ENCODE measurements at places on chromosomes 3 and 15.

DNA sequence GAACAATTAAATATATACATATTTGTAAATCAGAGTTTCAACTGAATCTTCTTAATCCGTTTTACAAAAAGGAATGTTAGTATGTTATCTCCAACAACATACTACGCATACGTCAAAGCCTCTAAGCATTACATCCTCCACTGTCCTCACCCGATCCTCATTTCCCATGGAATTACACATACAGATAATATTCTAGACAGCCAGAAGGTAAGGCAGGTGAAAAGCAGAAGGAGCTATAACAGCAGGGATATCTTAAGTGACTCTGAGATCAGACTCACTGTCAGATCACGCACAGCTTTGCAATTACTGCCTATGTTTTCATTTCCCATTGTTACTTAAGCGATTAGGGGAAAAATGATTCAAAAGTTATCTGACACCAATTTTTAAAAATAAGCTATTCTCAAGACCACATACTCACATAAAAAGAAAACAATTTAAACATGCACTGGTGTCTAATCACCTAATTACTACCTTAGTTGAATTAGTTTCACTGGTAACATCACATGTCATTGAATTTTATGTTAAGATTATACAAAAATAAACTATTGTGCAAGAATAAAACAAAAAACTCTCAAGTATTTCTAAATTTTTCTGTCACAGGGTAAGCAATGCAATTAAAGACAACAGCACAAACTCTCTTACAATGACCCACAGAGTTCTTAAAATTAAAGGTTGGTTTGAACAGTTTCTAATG is 92.8 kb downstream of the TBL1XR1 start:
- DNase-seq = no peak

GRCh38 chr3:37540786-37541185 is 320.9 kb upstream of the CTDSPL start:
- DNase-seq = no peak

DNA sequence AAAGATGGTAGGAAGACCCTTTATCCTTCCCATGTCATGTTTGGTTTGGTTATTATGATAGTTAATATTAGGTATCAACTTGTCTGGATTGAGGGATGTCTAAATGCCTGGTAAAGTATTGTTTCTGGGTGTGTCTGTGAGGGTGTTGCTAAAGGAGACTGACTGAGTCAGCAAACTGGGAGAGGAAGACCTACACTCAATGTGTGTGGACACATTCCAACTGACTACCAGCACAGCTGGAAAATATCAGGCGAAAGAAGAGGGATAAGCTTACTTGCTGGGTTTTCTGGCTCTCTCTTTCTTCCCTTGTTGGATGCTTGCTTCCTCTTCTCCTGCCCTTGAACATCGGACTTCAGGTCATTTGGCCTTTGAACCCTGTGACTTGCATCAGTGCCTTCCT is 1227.6 kb upstream of the EPHA6 start:
- no peak for DNase-seq

- no peak for DNase-seq
Measured at GRCh38 chr15:31062911-31063310, 38.6 kb downstream of the TRPM1 start.

DNA sequence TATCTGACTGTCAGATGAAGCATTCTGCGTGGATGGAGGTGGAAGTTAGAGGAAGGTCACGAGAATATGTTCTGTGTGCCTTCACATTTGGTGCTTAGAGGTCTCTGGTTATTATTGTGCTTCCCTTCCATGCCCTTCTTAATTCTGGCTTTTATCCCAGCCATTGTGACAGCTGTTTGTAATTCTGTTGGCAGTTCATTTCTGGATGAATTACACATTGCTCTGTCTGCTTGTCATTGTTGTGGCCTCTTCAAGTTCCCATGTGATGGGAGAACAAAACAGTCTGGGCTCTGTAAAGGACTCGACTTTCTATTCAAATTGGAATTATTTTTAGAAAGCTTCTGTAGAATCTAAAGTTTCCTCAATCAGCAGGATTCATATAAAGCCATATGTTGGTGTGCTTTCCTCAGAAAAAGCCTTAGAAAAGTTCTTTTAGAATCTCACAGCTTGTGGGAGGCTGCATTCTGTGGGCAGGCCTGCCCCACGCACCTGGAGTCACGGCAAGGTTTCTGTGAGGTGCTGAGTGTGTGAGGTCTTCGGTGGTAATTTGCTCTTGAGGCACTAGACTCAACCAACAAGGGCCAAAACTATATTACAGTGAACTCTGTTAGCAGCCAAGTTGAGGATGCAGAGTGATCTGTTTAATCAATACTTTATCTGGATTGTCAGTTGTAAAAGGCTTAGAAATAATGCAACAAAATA is 397.4 kb upstream of the AZI2 start:
- no peak for DNase-seq

DNA sequence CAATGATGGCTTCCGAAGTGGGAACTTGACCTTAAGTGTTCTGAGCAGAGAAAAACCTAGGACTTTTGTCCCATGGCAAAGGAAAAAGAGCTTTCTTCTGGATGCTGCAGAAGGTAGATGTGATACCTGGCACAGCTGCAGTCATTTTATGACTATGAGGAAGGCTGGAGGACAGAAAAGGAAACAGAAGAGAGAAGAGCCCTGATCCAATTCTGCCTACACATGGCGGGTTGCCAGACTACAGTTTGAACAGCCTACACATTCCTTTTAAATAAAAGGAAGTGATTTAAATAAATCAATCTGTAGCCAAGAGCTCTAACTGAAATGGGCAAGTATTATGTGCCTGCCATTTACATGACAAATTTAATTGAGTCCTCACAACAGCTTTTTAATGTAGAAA is 43.6 kb upstream of the CHRNB4 start:
- DNase-seq = no peak

DNA sequence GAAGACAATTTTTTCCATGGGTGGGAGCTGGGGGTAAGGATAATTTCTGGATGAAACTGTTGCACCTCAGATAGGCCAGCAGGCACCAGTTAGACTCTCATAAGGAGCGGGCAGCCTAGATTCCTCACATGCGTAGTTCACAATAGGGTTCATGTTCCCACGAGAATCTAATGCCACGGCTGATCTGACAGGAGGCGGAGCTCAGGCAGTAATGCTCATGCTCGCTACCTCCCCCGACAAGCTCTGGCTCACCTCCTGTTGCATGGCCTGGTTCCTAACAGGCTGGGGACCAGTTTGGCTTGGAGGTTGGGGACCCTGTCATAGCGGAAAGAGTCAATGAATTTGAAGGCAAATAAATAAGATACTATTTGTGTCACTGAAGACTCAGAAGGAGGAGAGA is 105.5 kb downstream of the PLD1 start:
- no peak for DNase-seq

DNA sequence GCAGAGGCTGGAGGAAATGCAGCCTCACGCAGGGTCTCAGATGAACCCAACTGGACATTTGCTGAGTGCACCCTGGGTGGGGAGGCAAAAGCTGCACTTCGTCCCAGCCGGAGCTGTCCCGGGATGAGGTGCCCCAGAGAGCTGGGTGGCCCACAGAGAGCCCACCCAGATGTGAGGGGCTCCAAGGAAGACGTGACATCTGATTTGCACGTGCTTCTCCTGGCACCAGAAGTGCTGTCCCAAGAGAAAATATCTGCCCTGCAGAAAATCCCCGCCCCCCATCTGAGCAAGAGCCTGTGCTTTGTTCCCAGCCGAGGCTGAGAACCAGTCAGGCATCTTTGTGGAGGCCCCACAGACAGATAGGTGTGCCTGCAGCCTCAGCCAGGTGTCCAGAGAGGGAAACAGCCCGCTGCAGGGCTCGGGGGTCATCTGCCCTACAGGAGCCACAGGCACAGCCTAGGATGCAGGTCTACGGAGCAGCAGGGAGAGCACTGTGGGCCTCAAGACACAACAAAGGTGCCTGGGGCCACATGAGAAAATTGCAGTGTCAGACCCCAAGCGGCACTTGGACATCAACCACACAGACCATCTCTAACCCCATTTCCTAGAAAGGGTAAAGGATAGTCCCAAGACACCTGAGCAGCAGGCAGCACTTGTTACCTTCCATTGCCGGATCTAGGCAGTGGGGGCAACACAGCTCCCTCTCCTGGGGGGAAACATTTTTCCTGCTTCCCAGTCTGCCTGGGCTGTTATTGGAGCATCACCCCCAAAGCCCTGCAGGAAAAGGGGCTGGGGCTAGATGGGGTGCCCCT is 5.8 kb downstream of the TMIE start:
- DNase-seq = no peak

- no peak for DNase-seq
Measured at GRCh38 chr15:41183581-41183980, 47.0 kb downstream of the EXD1 start.

- DNase-seq = no peak
Measured at GRCh38 chr3:153830552-153830951, 290.6 kb upstream of the ARHGEF26 start.

DNA sequence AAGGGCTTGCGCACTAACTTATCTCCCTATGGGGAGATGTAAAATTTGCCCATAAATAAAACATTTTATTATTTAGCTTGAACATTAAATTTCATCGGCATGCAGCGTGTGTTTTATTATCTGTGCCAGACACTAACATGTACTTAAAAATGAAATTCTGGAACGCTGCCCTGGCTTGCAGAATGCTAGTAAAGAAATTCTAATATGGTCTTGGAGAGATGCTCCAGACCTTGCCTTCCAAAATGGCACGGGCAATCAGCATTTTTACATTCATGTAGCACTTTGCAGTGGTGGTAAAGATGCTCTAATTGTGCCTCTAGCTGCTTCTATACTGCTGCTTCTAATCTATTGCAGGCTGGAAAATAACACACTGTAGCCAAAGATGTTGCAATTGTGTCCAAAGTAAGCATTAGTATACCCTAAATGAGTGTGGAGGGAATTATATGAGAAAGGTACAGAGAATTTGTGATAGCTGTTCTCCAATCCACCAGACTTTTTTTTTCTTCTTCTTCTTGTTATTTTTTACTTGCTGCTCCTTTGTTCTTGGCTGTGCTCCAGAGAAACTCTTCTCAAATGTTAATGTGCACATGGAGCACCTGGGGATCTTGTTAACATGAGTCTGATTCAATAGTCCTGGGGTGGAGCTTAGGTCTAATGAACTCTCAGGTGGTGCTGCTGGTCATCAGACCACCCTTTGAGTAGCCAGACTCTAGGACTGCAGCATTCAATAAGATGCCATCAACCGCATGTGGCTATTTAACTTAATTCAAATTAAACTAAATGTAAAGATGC is 47.3 kb downstream of the CRABP1 start:
- no peak for DNase-seq

GRCh38 chr3:133992951-133993620 is 36.6 kb downstream of the SLCO2A1 start:
- DNase-seq = no peak

- DNase-seq = no peak
Measured at GRCh38 chr3:116815831-116816588, 106.4 kb downstream of the TUSC7 start.

DNA sequence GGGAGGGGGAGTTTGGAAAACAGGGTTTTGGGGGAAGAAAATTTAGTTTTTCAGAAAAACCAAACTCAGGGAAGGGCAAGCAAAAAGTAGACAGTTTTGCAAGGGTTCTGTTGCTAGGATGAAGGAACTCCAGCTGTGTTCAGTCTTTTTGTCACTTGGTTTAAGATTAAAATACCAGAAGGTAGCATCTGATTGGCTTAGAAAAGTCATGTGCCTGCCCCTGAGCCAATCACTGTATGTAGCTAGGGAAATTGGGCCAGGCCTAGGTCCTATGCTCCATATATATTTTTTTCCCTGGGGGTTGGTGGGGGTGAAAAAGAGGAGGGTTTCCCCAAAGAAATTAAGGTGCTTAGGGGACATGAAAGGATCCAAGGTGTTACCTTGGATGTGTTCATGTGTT is 24.3 kb downstream of the CLDN11 start:
- no peak for DNase-seq

- DNase-seq = no peak
Measured at GRCh38 chr3:51311055-51311454, 74.0 kb upstream of the MANF start.

DNA sequence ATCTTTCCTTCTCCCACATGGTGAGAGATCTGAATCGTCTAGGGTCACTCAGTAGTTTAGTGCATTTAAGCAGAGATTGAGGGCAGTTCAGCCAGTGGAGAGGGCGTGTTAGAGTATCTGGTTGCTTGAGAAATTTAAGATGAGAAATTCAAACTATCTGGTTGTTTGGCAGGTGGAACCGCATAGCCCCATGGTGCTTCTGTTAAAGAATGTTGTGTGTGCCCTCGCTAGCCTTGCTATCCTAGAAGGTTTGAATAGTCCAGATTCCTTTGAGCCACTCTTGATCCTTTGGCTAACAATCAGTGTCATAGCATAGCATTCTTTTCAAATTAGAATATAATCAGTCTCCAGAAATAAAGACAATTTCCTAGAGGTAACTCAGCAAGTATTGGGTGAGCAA is 32.1 kb downstream of the ABHD17C start:
- no peak for DNase-seq

- DNase-seq = no peak
Measured at GRCh38 chr3:13892304-13892703, 12.4 kb upstream of the WNT7A start.

DNA sequence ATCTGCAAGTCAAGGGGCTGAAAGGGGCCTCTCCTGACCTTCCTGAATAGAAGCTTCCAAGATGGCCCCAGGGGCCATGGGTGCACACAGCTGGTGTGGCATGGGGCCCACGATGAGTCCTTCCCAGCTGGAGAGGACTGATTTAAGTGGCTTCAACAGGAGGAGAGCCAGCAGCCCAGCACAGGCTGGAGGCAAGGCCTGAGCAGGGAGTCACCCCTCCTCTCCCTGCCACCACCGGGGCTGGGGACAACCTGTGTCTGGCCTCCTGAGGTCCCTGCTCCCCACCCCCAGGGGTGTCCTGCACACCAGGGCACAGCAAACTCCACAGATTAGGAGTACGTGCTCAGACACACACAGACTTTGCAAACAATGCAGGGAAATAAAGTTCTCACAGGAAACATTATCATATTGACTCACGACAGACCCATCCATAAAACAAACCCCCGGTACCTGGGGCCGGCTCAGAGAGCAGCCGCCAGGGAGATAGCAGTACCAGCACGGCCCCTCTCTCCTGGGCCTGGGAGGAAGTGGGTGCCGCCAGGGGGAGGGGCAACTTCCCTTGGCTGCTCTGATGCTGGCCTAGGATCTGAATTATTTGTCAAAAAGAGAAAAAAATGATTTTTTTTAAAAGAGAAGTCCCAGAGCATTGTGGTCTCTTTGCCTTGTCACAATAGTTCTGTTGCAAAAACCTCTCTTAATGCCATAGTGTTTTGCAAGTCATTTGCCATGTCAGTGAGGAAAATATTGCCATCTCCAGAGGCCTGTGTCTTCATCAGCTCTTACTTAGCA is 21.9 kb upstream of the TSEN2 start:
- DNase-seq = no peak

DNA sequence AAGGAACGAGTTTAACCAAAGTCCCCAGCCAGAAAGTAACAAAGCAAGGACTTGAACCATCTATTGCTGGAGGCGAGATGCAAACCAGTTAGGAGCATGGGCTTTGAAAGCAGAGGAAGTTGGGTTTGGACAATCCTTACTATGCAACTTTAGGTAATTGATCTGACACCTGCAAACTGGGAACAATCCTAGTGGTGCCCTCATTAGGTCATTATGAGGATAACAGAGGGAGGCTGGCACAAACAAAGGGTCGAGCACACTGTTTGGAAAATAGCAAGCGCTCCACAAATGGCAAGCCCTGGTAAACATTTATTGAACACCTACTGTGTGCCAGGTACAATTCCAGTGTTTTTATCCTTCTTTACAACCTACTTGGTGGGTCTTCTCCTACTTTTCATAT is 45.6 kb downstream of the WNT5A start:
- no peak for DNase-seq

- no peak for DNase-seq
Measured at GRCh38 chr3:116064646-116065045, 380.6 kb downstream of the LSAMP start.

Measured in SW 1271 (cell line).